ENCODE measurements at places on chromosomes 5 and 9.

DNA sequence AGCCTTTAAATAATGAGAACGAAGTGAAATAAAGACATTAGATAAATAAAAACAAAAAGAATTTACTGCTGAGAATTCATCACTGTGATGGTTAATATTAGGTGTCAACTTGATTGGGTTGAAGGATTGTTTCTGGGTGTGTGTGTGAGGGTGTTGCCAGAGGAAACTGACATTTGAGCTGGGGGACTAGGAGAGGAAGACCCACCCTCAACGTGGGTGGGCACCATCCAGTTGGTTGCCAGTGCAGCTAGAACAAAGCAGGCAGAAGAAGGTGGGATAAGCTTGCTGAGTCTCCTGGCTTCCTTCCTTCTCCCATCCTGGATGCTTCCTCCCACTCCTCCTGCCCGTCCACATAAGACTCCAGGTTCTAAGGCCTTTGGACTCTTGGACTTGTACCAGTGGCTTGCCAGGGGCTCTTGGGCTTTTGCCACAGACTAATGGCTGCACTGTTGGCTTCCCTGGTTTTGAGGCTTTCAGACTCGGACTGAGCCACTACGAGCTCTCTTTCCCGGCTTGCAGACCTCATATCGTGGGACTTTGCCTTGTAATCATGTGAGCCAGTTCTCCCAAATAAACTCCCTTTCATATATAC lies 43.7 kb upstream of the ABL1 start:
- no peak for DNase-seq

DNA sequence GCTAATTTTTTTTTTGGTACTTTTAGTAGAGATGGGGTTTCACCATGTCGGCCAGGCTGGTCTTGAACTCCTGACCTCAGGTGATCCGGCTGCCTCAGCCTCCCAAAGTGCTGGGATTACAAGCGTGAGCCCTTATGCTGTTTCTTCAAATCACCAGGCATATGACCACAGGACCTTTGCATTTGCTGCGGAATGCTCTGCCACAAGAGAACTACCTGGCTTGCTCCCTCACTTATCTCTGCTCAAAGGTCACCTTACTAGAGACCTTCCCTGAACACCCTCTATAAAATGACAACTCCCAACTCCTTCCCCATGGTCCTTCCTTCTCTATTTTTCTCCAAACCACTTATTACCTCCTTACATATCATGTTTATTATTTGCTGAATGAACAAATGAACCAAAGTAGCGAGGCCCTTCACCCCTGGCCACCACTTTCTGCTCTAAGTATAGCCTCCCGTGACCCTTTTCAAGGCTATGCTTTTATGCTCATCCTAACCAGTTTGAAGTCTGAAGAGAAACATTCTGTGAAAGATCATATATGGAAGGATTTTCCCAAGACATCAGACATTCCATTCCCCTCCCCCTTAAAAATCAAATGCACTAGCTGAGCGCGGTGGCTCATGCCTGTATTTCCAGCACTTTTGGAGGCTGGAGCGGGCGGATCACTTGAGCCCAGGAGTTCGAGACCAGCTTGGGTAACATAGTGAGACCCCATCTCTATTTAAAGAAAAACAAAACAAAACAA lies 1.3 kb downstream of the ZER1 start:
- DNase-seq = no peak

DNA sequence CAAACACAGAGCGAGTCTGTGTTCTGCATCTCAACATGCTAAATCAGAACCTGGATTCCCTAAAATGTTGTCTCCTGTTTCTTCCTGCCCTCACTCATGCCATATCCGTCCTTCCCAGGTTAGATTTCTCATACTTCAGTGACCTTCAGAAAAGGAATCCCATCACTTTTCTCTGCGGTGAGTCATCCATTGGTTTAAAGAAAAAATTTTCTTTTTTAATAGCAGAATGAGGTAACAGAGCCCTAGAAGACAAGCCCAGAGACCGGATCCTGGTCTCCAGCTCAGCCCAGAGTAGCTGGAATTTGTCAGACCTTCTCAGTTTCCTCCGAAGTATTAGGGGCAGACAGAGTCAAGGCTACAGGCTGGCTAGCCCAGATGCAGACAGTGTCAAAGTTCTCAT lies 143.2 kb upstream of the DMRT1 start:
- DNase-seq = peak; percentile 67

DNA sequence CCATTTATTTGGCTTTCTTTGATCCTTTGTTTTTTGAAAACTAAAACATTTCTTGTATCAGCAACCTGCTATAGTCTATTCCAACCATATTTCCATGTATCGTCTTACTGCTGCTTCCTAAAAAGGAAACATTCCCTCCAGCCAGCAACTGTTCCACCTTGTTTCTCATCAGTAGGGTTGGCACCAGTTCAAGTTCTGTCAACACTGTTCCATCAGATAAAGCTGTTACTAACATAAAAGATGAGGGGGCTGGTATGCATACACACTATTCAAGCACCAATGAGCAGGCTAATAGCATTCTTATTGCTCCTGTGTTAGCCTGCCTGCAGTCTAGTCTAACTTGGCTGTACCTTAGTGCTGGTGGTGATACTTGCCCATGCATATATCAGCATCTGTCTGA lies 178.3 kb downstream of the CWC27 start:
- peak; percentile 83 for DNase-seq

GRCh38 chr9:5749306-5749705 lies 83.6 kb downstream of the ERMP1 start:
- no peak for DNase-seq
